ENCODE measurements at places on chromosomes 13 and 19.
A peak's percentile ranks its signal among the peaks of the same experiment; 100 is the strongest.

- no peak for DNase-seq
Observed at GRCh38 chr19:27833031-27833430, 1379.9 kb downstream of the UQCRFS1 start.

- no peak for DNase-seq
Observed at GRCh38 chr19:16922949-16923348, 34.1 kb downstream of the F2RL3 start.

- no peak for DNase-seq
Observed at GRCh38 chr13:48448959-48449614, 36.2 kb upstream of the LPAR6 start.

DNA sequence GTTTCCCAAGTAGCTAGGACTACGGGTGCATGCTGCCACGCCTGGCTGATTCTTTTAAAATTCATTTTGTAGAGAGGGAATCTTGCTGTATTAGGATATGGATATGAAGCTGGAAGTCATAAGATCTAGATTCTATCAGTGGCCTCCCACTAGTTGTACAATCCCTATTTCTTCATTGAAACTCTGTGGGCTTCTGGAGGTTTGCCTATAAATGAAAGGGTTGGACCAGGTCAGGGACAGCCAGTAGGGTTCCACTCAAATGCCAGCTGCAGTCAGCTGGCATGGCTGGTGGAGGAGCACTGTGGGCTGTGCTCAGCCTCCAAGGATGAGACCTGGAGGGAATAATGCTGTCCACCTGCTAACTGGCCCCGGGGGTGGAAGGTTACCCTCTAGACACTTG, 110.2 kb upstream of the GJB6 start:
- DNase-seq, result no peak

GRCh38 chr13:39273953-39274738, 235.9 kb downstream of the NHLRC3 start:
- peak; percentile 6 for DNase-seq

- no peak for DNase-seq
Observed at GRCh38 chr13:113764793-113765563, 6.0 kb downstream of the TMEM255B start.

Data from LoVo (cell line).